ENCODE measurements at places on chromosomes 1 and 21. TPM values are rescaled to one million over a fixed set of nuclear protein-coding genes. Genes with fewer than 3 reads are reported as not detected.

Gene S100PBP
- total RNA-seq = 62.9 TPM

Gene MFSD2A
- 9.7 TPM for total RNA-seq

Gene NTNG1
- total RNA-seq = 32.8 TPM

Gene CHD5
- total RNA-seq = not detected

Gene TESK2
- 1.0 TPM for total RNA-seq

Gene FCER1A
- not detected for total RNA-seq

Gene HORMAD1
- total RNA-seq = not detected

Gene PCNX2
- total RNA-seq = 28.9 TPM

Gene TDRD5
- 0.87 TPM for total RNA-seq

Gene NBPF6
- total RNA-seq = not detected

Gene ZNF697
- total RNA-seq = 6.4 TPM

Gene LCE2C
- not detected for total RNA-seq

Gene CMPK1
- total RNA-seq = 210 TPM

Gene MYBPH
- total RNA-seq = not detected

GRCh38 chr1:202045705-202046104, 35.3 kb downstream of the ELF3 start:
- DNase-seq = no peak

GRCh38 chr1:151277249-151277648, 4.8 kb upstream of the ZNF687 start:
- no peak for DNase-seq

DNA sequence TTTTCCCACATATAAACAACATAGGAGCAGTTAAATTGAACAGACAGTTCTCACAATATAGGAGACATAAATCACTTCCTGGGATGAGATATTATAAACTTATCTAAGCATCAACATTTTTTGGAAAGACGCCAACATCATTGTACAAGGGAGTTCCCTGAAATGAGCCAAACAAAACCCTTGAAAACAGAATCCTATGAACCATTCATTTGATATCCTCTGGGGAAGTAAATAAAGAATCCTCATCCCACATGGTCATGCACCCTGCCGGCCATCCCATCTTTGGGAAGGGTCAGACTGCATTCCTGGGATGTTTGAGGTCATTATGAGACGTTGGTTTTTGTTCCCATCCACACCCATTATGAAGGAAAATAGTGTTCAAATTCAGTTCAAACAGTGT, 111.8 kb upstream of the USP25 start:
- peak; percentile 61 for DNase-seq

DNA sequence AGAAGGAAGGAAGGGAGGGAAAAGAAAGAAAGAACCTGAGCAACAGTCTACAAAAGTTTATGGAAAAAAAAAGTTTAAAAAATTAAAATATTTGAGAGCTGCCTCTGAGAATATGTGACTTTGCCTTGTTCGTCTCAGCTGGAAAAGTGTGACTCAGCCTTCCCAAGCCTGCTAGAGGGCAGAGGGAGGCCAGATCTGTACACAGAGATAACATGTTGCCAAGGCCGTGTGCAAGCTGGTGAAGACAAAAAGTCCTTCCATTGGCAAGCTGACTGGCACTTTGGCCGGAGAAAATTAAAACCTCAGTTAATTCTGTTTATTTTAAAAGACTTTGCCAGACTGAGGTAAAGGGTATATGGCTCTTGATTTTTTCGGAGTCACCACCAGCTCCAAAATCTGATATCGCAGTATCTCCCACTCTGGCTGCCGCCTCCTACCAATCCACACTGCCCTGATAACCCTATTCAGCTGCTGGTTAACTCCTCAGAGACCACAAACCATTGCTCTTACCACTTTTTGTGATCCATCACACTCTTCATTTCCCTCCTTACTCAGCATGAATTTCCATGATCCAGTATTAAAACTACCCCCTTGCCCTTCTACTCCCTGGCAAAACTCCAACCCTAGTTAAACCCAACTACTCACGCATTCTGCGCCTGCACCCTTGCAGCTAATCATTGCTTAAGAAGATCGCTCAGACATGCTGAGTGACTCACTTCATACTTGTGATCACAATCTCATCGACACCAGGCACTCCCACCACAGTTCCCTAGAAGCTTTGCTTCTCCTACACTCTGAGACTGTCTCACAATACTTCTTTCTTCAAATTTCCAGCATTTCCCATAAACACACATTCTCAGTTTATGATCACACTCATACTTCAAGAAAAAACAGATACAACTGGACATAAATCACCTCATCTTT, 5.7 kb upstream of the PPP1R15B start:
- peak; percentile 99 for DNase-seq

- DNase-seq = no peak
Observed at GRCh38 chr1:154306151-154306550, 14.7 kb upstream of the AQP10 start.

- no peak for DNase-seq
Observed at GRCh38 chr1:199978408-199978940, 49.0 kb upstream of the NR5A2 start.

DNA sequence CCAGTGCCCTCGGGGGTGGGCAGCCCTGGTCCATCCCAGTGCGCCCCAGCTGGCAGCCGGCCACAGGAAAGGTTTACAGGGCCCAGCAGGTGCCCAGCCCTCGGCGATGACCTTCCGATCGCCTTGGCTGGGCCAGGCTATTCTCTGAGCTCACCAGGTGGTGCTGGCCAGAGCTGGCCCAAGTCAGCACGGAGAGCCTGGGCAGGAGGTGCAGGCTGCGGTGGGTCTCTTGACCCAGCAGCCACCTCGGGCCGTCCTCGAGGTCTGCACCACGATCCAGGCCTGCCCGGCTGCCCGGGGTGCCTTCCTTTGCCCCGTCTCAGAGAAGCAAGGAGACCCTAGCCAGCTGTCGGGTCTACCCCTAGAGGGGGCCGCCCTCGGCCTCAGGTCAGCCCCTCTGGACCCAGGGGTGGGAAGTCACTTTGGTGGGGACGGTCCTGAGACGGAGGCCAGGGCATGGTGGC, 370 bp downstream of the PERM1 start:
- no peak for DNase-seq

DNA sequence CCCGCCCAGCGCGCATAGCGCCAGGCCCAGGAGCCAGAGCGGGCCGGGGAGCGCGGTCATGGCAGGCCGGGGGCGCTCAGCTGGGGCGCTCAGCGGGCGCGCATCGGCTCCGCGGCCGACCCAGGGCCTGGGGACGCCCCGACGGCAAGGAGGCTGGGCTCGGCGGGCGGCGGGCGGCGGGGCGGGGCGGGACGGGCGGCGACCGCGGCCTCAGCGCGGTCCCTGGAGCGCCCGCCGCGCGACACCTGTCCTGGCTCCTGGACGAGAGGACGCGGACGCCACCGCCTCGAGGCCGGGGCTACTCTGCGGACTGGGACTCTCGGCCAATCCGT, 273 bp downstream of the BMP8B start:
- DNase-seq = no peak

GRCh38 chr1:236484310-236484971, 39.3 kb upstream of the LGALS8 start:
- no peak for DNase-seq

DNA sequence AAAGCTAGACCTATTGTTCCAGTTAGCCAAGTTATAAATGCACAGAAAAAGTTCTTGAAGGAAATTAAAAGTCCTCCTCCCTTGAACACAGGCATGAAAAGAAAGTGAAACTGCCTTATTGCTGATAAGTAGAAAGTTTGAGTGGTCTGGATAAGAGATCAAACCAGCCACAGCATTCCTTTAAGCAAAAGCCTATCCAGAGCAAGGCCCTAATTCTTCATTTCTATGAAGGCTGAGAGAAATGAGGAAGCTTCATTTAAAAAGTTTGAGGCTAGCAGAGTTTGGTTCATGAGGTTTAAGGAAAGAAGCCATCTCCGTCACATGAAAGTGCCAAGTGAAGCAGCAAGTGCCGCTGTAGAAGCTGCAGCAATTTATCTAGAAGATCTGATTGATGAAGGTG, 2.7 kb upstream of the SSX2IP start:
- DNase-seq = no peak

GRCh38 chr1:229440851-229441537, 7.1 kb upstream of the ACTA1 start:
- peak; percentile 33 for DNase-seq

DNA sequence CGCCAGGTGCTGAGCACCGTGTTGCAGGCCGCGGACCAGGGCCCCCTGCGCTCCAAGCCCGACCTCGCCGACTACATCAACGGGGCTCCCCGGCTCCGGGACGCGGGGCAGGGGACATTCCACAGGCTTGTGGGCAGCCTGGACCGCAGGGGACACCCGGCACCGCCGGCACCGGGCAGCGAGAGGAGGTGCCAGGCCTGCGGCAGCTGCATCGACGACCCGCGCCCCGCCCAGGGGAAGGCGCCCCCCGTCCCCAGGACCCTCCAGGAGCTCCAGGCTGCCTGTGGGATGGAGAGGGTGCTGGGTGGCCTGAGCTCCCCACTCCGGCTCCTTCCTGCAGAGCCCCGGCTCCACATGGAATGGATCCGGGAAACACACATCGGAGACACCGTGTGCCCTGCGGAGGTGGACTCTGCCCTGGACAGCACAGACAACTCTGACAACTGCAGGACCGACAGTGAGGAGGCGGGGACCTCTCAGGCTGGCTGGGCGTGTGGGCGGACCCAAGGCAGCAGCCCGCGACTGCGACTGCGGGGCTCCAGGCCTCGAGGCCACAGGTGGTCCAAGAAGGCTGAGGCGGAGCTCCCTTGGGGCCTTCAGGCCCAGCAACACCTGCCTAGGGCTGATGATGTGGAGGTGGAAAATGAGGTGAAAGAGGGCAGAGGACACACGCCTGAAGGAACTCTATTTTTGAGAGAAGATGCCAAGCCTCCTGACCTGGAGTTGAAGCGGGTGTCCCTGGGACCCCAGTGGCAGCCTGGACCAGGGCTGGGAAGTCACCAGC, 22.8 kb downstream of the KIAA1614 start:
- no peak for DNase-seq

DNA sequence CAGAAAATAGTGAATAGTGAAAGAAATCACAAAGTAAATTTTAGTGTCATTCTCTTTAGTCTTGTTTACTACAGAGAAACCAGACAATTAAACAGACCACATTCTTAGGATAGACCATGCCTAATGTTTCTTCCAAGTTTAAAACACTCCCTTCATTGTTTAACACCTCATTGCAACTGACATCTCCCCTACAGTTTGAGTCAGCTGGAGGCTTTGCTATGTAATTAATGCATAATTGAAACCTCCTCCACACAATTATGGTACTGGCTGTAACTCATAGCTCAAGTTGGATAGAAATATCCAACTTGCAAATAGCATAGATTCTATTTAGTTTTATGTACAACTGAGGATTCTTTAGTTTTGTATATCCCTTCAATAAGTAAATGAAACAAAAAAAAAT, 35.2 kb upstream of the B3GALT2 start:
- DNase-seq = peak; percentile 68

- DNase-seq = no peak
Observed at GRCh38 chr1:245444147-245444828, 289.5 kb downstream of the KIF26B start.

DNA sequence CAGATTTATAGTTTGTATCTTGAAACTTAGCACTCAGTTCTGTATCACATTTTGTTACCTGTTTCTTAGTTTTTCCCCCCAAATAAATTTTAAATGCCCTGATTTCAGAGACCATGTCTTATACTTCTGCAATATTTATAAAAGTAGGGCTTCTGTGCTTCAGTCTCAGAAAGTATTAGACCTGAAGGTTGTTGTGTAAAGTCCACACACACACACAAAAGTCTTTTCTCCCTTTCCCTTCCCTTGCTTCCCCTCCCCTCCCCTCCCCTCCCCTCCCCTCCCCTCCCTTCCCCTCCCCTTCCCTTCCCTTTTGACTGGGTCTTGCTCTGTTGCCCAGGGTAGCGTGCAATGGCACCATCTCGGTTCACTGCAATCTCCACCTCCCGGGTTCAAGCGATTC, 41.0 kb upstream of the KCNK1 start:
- no peak for DNase-seq

GRCh38 chr21:46354046-46354445, 30.1 kb downstream of the PCNT start:
- DNase-seq = no peak

- DNase-seq = no peak
Observed at GRCh38 chr1:109621379-109622136, 1.9 kb downstream of the AMPD2 start.

DNA sequence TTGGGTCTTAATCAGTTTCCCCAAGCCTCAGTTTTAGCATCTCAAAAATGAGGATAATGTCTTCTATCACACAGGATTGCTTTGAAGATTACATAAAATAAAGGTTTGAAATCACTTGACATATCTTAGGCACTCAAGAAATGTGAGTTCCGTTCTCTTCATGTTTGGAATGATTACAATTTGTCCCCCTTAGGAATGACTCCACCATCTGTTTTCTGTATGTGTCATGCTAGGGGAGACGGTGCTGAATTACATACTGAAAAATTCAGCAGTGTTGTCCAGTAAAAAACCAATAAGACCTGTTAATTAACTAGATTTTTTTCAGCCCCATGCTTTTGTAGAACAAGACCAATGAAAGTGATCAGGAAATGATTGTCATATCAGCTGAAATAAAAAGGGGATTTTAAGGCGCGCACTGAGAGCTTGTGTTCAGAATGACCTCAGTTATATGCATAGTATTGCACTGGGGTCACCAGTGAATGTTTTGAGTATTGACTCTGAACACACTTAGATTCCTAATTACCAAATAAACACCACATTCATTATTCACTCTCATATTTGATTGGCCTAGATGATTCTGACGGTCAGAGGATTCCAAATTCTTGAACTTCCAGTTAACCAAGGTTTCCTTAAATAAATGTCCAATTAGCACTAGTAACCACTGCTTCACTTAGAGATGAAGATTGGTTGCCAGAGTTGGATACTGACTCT, 114.5 kb upstream of the KCNK2 start:
- no peak for DNase-seq

DNA sequence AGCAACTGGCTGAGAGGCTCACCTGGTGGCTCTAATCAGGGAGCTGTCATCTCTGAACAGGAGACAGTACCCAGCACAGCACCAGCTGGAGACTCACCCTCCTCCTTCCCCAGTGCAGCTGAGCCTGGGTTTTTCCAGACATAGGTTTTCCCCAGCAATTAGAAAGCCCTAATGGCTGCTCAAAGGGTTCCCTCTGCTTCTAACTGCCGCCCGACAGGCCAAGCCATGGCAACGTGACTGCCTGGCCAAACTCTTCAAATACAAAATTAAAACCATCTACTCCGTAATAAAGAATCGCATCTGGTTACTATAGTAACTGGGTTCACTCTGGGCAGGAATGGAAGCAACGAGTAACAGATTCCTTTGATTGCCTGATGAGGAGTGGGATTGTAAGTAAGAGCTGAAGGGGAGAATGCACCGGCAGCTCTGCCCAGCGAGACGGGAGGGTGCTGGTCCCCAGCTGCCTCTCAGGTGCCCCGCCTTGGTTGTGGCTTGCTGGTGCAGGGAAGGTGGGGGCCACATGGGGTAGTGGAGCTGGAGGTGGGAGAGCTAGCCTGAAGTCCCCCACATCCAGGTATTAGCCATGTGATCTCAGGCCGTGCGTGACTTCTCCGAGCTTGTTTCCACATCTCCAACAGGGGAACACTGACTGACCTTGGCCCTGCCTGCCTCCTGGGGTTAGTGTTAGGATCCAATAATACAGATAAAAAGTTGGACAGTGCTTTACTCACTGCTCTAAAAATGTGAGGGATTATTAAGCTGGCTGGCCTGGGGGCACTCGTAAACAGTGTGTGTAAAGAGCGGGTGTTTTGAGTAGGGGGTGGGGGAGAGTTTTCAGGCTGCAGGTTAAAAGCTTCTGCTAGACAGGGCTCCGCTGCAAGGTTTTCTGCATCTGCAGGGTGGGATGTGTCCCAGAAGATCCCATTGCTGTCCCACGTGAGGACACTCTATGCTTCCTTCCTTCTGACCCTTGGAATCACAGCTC, 94.2 kb downstream of the KCNN3 start:
- DNase-seq = no peak

- DNase-seq = no peak
Observed at GRCh38 chr1:40844079-40844478, 18.1 kb downstream of the CITED4 start.
